CD4-positive, alpha-beta T cell treated with Interleukin-12 subunit alpha and Interleukin-12 subunit beta, for 1 hour (primary cell): ENCODE measurements at places on chromosomes 12 and 14.

DNA sequence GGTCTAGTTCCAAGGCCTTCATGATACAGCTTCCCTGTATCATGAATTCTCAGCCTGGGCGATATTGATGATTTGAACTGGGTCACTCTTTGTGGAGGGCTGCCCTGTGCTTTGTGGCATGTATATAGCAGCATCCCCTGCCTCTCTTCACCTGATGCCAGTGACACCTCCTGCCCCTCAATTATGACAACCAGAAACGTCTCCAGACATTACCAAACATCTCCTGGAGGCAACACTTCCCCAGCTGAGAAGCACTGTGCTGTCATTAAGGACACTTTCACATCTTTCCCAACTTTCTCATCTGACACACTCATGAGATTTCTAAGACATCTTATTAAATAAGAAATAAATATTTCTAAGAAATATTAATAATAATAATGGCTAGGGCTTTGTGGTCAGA is 315.3 kb downstream of the BCL11B start:
- DNase-seq, result no peak

- no peak for DNase-seq
Measured at GRCh38 chr12:107514887-107515445, 170.6 kb upstream of the PWP1 start.

GRCh38 chr12:107379852-107380567 is 286.7 kb upstream of the CRY1 start:
- no peak for DNase-seq

DNA sequence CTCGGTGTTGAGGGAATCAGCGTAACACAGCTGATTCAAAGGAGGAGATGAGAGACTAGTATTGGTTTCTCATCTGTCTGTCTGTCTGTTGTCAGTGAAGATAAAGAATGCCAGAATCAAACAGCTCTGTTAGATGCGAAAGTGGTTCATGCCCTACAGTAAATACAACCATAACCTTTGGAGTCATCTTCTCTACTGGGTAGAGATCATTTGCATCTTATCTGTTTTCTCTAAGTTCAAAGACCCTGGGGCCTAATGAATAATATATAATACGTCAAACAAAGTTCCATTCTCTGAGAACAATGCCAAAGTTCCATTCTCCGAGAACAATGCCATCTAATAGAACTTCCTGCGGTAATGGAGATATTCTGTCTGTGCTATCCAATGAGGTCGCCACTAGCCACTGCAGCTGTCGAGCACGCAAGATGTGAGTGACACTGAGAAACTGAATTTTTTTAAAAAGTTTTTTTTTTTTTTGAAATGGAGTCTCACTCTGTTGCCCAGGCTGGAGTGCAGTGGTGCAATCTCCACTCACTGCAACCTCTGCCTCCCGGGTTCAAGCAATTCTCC is 6.6 kb downstream of the IL31 start:
- DNase-seq, result no peak

GRCh38 chr14:91390165-91390778 is 27.3 kb downstream of the CCDC88C start:
- no peak for DNase-seq

DNA sequence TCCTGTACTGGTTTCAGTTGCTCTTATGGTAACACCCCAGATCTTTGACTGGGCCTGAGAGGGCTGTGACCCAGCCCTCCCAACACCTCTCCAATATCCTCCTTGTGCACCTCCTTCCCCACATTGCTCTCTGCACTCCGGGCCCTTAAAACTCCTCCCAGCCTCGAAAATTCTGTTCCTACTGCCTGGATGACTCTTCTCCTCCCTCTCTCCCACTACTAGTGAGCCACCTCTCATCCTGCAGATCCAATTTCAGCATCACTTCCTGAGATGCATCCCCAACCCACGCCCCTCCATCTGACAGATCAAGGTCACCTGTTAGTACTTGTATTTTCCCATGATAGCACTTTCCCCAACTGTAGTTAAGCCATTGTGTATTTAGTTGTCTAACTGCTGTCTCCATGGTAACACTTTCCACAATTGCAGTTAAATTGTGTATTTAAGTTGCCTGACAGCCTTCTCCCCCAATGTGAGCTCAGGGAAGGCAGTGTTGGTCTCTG is 11.5 kb upstream of the NT5DC3 start:
- no peak for DNase-seq

DNA sequence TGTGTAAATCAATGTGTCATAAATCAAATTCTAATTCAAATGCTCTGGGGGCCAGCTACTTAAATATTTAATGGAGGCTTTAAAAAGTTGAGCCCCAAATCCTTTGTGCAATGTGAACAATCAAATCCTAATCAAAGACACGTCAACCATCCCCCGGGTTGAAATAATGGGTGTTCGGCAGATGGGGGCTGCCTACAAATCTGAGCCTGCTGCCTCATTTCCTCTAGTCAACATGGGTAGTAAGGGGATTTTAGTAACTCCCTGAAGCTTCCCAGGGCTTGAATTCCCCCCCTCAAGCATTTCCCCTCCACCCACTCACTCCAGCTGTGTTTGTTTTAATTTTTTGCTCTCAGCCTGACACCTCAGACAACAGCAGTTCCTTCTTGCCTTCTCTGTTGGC is 37.8 kb downstream of the SRRM4 start:
- DNase-seq, result no peak

DNA sequence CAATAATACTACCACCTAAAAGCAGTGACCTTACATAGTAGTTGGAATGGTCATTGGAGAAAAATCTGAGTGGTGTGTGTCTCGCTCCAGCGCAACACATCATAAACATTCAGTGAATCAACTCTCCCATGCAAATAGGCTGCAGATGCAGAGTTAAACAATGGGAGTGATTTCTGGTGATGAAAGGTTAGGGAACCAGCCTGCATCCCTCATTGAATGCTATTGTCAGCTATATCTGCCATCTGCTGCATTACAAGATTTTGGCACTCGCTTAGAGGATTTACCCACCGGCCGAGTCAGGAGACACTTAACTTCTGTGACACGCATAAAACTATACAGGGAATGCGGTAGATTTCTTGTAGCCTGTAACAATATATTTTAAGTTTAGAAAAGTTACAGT is 900.9 kb downstream of the FLRT2 start:
- no peak for DNase-seq

DNA sequence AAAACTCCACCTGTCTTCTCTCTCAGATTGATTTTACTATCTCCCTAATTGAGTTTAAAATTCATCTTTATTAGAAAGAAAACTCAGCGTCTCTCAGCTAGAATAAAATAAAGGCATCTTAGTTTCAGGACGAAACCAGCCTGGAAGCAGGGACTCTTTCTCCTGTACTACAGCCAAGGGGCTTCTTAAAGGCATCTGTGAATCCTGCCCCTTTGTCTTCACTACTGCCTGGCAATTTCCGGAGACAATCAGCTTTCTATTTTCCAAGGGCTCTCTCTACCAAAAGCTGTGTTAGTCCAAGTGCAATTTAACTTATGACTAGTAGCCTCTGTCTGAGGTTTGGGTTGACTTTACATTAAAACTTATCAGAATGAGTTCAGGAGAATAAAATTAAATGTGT is 623.3 kb upstream of the FOXG1 start:
- DNase-seq, result no peak

GRCh38 chr12:131692431-131692830 is 18.5 kb upstream of the SFSWAP start:
- no peak for DNase-seq

DNA sequence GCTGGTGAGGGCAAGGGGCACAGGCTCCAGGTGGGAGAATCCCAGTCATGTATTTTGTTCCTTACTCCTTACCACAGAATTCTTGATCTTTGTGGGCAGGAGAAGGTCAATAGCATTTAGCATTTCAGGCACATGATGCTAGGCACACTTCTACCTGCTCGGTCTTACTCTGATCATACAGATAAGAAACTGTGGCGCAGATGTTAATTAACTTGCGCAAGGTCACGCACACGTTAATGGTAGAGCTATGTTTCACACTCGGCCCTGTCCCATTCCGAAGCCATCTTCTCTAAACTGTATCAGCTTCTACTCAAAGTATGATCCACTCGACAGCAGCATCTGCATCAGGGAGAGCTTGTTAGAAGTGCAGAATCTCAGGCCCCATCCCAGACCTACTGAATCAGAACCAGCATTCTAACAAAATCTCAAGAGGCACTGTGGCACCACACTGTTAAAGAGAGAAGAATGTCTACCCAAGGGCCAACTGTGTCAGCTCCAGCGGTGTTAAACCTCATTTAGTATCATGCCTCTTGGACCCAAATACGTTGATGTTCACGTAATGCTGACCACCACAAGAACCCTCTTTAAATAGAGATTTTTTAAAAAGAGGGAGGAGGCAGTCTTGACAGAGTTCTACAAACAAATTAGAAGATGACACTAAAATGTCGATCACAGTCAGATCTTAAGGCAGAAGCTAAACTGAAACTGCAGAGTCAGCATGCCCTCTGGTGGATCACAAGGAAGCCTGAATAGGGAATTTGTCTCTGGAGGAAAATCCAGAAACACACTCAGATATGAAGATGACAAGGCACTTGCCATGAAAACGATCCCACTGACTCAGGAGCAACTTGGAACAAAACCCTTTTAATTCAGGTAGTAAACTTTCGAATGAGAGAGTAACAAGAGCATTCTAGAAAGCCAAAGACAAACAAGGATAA is 7.3 kb downstream of the STXBP6 start:
- DNase-seq, result no peak

GRCh38 chr14:76203086-76204001 is 51.6 kb downstream of the GPATCH2L start:
- DNase-seq, result no peak

GRCh38 chr12:22658214-22658613 is 33.2 kb downstream of the ETNK1 start:
- DNase-seq, result no peak

- DNase-seq, result no peak
Measured at GRCh38 chr12:115072712-115073111, 388.7 kb upstream of the TBX3 start.

DNA sequence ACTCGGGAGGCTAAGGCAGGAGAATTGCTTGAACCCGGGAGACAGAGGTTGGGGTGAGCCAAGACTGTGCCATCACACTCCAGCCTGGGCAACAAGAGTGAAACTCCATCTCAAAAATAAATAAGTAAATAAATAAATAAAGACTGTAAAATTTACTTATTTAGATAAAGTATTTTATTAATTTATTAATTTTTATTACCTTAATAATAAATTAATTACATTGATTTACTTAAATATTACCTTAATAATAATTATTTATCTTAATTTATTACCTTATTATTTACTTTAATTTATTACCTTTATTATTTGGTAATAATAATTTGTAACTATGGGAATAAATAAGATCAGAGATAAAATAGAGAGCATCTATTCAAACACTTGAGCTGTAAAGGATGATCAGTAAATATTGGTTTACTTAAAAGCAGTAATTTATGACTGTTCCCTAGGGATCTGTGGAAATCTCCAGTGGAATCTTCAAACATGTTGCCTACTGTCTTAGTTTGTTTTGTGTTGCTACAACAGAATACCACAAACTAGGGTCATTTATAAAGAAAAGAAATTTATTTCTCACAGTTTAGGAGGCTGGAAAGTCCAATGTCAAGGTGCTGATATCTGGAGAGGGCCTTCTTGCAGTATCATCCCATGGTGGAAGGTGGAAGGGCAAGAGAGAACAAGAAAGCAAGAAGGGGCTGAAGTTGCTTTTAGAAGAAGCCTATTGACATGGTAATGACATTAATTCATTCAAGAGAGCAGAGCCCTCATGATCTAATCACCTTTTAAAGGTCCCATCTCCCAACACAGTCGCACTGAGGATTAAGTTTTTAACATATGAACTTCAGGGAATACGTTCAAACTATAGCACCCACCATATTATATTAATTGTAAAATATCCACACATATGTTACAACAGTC is 37.1 kb downstream of the SOCS2 start:
- no peak for DNase-seq

GRCh38 chr12:106760184-106760531 is 14.3 kb upstream of the RIC8B start:
- DNase-seq, result peak; percentile 59

DNA sequence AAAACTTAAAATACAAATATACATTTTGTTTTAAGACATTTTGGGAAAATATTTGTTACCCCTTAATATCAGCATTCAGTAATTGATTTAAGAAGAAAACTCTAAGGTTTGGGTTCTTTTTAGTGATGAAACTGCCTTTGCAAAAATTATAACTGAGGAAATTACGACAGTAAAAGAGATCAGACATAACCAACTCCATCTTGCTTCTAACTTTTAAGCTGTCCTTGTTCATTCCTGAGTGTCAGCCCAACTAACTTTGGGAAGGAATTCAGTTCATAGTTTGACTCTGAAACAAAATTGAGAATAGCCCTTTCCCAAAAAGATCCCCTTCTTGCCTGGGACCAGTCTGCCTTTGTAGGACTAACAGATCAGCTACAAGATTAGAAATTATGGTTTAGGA is 93.0 kb downstream of the TMTC1 start:
- DNase-seq, result no peak

GRCh38 chr14:79404874-79405511 is 806.3 kb downstream of the DIO2 start:
- no peak for DNase-seq

- peak; percentile 10 for DNase-seq
Measured at GRCh38 chr12:71392521-71393145, 47.0 kb upstream of the LGR5 start.

- DNase-seq, result no peak
Measured at GRCh38 chr14:68586896-68587751, 205.7 kb downstream of the ZFP36L1 start.

DNA sequence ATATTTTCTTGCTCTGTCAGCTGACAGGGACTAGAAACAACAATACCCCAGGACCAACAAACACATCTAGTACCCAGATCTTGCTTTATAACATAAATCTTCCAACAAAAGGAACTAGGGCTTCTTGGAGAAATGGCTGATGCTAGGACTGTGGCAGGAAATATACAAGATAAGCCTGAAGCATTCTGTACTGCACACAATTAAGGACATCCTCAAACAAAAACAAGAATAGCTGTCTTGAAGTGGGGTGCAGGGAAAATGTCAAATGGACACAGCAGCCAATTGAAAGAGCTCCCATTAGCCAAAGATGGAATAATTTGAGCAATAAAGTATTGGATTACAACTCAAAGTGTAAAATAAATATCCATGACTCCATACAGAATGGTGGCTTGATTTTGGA is 50.0 kb downstream of the LGMN start:
- DNase-seq, result no peak

- no peak for DNase-seq
Measured at GRCh38 chr12:53186745-53187144, 6.0 kb upstream of the CSAD start.

GRCh38 chr12:69064734-69065443 is 131.9 kb upstream of the CPM start:
- DNase-seq, result no peak

- DNase-seq, result no peak
Measured at GRCh38 chr12:32549675-32550079, 129.4 kb upstream of the DNM1L start.

- DNase-seq, result no peak
Measured at GRCh38 chr14:34085695-34086094, 134.8 kb upstream of the EGLN3 start.

- no peak for DNase-seq
Measured at GRCh38 chr12:92216092-92216491, 70.4 kb upstream of the BTG1 start.

DNA sequence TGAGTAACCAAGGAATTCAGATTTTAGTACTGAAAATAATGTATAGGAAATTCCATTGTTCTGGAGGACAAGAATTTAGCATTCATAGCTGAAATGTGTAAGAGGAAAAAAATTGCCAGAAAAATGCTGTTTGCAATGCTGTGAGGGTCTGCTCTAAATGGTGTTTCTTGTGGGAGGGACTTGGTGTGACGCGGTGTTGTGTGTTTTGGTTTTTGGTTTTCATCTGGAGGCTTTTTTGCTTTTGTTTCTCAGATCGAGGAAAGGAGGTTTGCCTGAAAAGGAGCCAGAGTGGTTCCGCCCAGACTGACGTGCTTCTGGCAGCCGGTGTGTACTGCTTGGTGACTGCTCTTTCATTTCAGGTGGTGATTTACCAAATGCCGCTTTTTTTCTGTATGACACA is 211.8 kb upstream of the HMGA2 start:
- DNase-seq, result no peak
